ENCODE measurements at places on chromosomes 7 and 10.

DNA sequence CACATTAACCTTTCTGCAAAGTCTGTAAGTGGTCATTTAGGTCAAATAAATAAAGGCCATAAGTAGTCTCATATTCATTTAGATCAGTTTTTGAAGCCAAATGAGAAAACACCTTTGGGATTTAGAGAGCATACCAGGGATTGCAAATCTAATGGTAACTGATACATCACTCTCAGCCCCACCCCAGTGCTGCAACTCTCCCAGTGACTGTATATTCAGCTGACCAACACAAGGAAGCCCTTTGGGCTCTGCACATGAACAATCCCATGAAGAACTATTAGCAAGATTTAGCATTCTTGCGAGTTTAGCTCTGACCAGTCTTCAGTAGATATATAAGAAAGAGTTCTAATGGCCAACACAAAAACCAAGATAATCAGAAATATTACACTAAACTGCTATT lies 252.3 kb downstream of the CSTF2T start:
- no peak for DNase-seq

- peak; percentile 27 for DNase-seq
These were observed 136.3 kb upstream of the LAMB4 start for GRCh38 chr7:108266491-108266890.

GRCh38 chr7:48280100-48280499 lies 108.8 kb downstream of the ABCA13 start:
- DNase-seq: no peak

DNA sequence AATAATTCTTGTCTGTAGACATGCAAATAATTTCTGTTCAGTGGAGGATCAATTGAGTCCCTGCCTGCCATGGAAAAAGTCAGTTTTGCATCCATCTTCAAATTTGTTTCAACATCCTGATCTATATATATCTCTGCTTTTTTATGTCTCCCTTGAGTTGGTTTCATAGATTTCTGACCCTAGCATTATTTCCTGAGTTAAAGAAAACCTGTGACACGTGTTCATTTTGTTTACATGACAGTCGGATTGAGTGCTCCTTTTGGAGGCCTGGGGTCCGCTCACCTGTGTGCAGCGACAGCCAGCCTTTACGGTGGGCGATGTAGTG lies 674 bp downstream of the MRPS24 start:
- no peak for DNase-seq

DNA sequence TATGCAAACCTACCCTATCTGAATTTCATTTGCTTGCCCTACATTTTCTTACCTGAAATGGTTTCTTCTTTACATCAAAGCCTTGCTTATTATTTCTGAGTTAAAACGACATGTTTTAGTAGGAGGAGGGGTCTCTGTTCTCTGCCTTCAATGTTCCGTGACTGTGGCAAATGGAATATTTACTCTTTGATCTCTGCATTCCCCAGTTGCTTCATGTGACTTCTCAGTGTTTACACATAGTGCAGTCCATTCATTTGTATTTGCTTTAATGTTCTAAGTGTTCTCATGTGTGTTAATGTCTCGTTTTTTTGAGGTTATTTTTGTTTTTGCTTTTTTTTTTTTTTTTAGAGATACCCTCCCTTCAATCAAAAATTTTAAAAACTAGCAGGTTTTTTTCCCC lies 75.8 kb downstream of the GNAI1 start:
- no peak for DNase-seq

Data from muscle of leg (tissue), 16 donors.